ENCODE measurements at places on chromosomes 16 and 17.

GRCh38 chr16:47058295-47059086, 85.0 kb upstream of the DNAJA2 start:
- no peak for DNase-seq

GRCh38 chr17:68851890-68852289, 103.3 kb downstream of the ABCA8 start:
- DNase-seq: no peak

GRCh38 chr16:4641306-4641687, 16.7 kb downstream of the MGRN1 start:
- no peak for DNase-seq

- no peak for DNase-seq
These were observed 85.3 kb upstream of the LGALS9 start for GRCh38 chr17:27545562-27546229.

- no peak for DNase-seq
These were observed 195.2 kb upstream of the KIF2B start for GRCh38 chr17:53627511-53627910.

DNA sequence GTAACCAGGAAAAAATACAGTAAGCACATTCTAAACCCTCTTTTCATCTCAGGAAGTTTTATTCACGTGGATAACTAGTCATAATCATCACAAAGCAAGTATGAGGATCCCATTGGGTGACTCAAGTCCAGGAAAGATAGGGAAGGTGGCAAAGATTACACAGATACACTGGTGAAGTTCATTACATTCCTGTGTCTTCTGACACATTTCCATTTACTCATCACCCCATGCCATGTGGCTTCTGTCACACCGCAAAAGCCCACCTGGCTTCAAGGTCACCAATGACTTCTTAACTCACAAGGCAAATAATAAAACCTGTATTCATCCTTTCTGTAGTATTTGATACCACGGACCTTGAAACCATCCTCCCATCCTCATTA, 17.0 kb downstream of the HS3ST3A1 start:
- no peak for DNase-seq

DNA sequence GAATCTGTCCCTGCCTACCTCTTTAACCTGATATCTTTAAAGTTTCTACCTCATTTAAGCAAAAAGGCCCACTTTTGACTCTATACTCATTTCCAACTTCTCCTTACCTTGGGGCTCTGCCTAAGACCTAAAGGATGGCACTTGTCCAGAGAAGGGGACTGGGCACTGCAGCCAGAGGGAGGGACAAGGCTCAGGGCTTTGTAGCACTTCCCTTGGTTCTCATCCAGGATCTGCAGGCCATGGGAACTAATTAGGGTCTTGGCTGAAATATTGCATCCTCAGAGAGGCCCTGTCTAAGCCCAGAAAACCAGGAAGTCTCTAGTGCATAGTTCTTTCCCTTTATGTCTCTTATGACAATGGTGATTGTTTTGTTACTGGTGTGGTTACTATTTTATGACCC, 37.3 kb downstream of the IRX5 start:
- no peak for DNase-seq

DNA sequence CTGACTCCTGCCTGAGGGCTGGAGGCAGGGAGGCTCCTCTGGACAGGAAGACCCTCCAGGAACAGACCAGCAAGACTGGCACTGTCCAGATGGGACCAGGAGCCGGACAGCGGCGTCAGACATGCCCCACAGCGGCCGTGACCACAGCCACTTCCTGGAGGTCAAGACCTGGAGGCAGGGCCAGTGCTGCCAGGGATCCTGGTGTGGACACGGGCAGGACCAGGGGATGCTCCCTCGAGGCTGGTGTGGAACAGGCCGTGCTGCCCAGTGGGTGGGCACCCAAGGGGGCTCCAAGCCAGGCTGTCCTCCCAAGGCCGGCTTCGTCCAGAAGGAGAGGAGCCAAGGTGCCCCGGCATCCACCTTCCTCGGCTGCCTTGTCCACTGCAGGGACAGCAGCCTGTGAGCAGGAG, 4.5 kb upstream of the CCDC57 start:
- DNase-seq: no peak

GRCh38 chr17:40722241-40722640, 18.7 kb upstream of the KRT24 start:
- no peak for DNase-seq
